T-cell (primary cell): ENCODE measurements at places on chromosomes 6 and 20.

GRCh38 chr20:46206992-46207549 lies 89.0 kb downstream of the CD40 start:
- no peak for DNase-seq

DNA sequence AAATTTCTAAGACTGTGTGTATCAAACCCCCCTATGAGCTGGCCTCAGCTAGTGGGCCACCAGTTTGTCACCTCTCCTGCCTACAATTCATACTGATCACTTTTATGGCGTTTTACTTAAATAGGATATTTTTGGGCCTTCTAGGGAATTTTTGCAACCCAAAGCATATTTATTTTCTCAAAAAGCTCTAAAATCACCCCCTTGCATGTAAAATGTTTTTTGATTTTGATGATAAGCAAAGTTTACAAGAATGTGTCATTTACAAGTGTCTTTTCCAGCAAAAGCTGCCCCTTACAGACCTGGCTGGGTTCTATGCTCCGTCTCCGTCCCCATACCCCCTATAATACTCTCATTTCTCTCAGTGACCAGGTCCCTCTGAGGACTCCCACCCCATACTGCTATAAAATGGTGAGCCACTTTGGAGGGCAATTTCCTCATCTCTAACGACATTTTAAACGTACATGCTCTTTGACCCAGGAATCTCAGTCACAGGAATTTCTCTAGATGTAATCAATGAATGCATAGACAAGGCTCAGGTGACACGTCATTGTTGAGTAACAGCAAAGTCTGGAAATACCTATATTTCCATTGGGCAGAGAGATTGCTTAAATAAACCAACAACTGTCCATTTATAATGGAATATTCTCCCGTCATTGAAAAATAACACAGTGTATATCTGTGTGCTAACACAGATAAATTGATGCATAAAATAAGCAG lies 13.9 kb upstream of the OCSTAMP start:
- DNase-seq = no peak

DNA sequence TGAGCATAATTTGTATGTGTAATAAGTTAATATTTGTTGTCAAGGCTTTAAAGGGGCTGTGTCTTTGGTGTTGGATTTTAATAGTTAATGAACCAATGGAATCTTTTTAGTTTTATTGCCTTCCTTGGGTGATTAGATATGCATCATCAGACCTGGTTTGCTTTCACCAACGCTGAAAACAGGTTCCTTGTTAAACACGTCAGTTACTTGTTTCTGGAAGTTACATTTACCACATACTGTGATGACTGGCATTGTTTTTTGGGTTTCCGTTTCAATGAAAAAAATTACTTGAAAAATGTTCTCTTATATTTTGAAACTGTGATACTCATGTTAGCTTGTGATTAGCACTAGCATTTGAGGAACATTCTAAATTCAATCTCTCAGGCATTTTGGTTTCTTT lies 58.6 kb upstream of the RNF144B start:
- no peak for DNase-seq

GRCh38 chr6:144657691-144658090 lies 372.6 kb downstream of the UTRN start:
- no peak for DNase-seq

DNA sequence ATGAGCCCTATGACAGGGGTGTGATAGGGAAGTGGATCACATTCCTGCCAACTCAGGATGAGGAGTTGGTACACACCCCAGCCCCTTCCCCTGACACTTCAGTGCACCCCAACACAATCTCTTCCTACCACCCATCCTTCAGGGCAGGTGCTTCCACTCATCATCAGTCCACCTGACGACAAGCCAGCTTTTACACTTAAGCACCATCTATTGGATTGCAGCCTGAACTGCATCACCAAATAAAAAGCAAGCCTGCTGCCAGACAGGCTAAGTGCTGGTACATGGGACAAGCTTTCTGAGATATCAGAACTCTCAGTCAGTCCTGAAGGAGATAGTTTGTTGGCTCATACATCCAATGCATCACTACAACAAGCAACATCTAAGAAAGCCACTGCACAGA lies 69.0 kb upstream of the TMEM200A start:
- DNase-seq = no peak
